Left kidney (tissue), 8 donors: ENCODE measurements at places on chromosomes 2 and 18. TPM values are rescaled to one million over a fixed set of nuclear protein-coding genes. Genes with fewer than 3 reads are reported as not detected.

DNA sequence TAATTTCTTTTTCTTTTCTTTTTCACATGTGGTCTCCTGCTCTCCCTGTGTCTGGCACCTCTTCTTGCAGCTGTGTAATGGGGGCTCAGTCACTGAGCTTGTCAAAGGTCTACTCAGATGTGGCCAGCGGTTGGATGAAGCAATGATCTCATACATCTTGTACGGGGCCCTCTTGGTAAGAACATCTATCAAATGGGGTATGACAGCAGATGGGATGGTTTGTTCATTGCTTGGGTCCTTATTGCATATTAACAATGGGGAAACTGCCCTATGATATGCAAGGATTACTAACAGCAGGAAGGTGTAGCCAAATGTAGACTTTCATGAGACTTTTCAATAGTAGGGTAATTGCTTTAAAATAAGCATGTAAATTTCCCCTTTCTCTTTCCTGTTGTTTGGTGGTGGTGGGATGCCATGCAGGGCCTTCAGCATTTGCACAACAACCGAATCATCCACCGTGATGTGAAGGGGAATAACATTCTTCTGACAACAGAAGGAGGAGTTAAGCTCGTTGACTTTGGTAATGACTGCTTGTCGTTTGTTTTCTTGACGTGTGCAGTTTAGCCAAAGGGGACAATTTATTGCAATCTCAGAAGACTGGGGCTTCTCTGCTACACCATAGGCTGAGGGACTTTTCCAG lies 36.5 kb downstream of the MYO3B start:
- no peak for DNase-seq

DNA sequence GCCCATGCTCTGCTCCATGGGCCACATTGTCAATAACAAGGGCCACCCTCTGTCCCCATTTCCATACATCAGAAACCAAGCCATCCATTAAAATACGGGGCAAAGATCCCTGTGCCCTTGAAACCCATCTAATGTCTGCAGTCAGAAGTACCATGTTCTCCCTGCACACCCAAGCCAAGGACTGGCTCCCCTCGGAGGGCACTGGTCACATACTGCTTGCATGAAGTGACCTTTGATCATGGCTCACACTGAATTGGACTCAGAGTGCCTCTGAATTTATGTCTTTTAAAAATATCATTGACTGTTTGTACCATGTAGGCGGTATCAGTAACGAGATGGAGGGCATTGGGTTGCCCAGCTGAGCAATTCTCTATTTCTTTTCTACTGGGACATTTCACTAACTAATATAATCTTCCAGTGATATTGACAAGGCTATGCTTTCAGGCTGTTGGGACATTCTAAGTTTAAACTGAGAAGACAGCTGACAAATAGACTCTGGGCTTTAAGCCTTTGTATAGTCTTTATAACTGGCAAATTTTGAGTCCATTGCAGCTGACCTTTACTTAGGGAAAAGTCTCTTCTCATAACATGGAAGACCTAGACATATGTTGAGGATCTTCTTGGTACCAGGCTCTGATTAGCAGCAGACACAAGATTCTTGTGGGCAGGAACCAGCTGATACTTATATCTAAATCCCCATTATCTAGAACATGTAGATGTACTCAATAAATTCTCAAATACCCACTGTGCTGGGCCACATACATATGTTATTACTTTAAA lies 214.3 kb downstream of the MYCN start:
- DNase-seq: no peak

DNA sequence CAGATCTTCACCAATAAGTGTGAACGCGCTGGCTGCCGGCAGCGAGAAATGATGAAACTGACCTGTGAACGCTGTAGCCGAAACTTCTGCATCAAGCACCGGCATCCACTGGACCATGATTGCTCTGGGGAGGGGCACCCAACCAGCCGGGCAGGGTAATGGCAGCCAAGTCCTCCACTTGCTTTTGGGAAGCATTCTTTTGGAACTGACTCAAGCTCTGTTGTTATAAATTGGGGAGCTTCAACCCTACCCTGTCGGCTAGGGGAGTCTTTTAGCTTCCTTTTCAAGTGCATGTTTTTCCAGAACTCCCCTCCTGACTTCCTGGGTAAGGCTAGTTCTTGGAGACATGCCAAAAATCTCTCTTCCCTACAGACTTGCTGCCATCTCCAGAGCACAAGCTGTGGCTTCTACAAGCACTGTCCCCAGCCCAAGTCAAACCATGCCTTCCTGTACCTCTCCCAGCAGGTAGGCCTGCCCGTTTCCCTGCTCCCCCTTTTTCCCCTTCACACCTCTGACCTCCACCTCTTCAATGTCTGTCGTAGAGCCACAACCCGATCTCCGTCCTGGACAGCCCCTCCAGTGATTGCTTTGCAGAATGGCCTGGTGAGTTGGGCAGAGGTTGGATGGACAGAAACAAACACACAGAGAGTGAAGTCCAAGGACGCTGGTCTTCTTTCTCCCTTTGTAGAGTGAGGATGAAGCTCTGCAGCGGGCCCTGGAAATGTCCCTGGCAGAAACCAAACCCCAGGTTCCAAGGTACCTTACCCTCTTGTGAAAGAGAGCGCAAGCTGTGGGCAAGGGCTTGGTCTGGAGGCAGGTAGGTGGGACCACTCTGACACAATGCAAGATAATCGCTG lies 1.5 kb downstream of the ZFAND2B start:
- DNase-seq: no peak

MSH6 gene
- polyA plus RNA-seq: 107 TPM

DYSF gene
- polyA plus RNA-seq: 15.4 TPM
